ENCODE measurements at places on chromosomes 13 and 19.

GRCh38 chr19:23394511-23394910, 760 bp downstream of the ZNF91 start:
- no peak for DNase-seq

DNA sequence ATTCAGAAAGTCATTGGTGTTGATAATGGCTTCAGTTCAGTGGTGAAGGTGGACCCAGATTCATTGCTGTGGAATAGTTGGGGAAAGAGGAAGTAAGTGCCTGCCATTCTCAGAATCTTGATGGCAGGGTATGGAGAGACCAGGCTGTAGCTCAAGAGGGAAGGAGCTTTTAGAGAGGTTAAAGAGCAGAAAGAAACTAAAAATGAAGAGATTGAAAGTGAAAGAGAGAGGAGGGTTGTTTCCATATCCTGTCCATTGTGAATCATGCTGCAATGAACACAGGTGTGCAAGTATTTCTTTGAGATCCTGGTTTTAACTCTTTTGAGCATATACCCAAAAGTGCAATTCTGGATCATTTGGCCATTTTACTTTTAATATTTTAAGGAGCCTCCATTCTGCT, 12.5 kb downstream of the GJB6 start:
- DNase-seq: no peak

DNA sequence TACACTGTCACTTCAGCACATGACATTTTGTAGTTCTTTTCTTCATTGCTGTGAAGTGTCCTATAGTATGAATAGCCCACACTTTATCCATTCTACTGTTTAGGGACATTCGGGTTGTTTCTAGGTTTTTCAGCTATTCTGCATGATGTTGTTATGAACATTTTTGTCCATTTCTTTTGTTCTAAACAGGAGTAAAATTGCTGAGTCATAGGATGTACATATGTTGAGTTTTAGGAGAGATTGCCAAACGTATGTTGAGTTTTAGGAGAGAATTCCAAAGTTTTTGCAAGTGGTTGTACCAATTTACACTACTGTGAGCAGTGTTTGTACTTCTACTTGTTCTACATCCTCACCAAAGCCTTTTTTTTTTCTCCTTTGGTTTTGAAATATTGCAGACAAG, 115.0 kb downstream of the MTUS2 start:
- DNase-seq: no peak

DNA sequence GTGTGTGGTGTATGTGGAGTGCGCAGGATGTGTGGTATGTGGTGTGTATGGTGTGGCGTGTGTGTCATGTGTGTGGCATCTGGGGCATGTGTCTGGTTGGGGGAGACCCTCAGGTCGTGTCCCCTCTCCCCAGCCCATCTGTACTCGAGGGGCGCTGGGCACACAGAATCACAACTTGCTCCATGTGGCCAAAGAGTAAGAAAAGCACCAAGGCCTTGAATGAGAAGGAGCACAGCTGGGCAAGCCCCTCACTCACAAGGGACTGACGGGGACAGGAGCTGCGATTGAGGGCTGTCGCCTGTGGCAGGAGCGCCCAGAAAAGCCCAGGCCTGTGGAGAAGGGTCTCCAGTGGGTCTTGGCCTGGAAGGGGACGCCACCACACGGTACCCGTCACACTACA, 62.8 kb downstream of the PEPD start:
- DNase-seq: no peak

GRCh38 chr13:99545979-99546378, 44.7 kb downstream of the TM9SF2 start:
- no peak for DNase-seq

DNA sequence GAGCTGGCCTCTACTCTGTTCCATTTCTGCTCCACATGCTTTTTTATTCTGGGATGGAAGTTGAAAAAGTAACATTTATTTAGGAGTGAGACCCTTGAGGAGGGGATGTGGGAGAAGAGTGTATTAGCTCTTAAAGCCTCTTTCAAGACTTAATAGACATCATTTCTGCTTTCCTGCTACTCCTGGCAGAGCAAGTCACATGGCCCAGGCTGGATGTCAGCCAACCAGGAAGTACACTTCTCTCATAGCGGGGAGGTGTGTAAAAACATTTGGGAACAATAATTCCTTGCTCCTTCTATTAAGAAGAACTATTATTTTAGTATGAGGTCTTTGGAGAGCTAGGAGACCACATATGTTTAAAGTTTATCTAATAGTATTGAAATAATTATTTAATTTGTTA, 40.6 kb upstream of the FAM216B start:
- no peak for DNase-seq

DNA sequence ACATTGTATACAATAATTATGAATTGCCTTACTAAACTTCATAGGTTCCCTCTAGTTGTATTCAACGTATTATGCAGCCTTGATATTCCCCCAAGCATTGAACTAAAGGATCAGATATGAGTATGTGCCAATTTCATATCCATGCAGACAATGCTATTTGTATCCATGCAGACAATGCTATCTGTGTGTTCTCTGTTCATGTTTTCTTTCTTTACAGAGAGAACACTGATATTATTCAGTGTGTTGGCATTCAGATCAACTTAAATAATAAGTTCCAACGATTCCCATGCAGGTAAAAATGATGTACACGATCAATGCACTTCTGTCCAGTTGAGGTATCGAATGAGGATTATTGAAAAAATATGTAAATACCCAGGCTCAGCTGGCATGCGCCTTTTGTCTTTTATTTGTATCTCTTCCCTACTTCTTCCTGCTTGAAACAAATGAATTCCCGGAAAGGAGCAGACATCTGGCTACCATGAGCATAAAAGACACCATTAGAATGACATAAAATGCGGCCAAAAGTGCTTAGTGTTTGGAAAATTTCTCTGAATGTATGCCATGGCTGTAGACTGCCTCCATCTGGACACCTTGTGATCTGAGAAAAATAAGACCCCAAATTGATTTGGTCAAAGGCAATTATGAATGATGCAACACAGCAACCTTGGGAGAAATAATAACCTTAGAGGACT, 731.5 kb downstream of the SLITRK1 start:
- DNase-seq: no peak

GRCh38 chr19:41910992-41911888, 17.0 kb downstream of the ERFL start:
- no peak for DNase-seq

- DNase-seq: no peak
Observed at GRCh38 chr13:24299488-24300114, 9.8 kb upstream of the C1QTNF9 start.

GRCh38 chr19:51125421-51126075, 842 bp downstream of the SIGLEC9 start:
- no peak for DNase-seq

- DNase-seq: no peak
Observed at GRCh38 chr13:35720290-35720689, 243.8 kb upstream of the MAB21L1 start.

DNA sequence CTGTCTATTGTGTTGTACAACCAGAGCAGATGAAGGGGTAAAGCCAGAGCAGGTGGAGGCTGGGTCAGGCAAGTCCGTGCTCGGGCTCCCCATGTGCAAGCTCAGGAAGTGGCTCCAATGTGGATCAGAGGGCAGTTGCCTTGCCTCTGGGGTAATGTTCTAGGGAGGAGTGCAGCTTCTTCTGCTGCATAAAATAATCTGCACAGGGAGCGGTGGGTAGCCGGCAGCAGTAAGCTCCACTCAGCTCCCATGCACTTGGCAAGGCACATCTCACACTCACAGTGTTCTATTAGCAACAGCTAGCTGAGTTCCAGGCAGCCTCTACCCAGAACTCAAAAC, 565.3 kb upstream of the SLITRK1 start:
- no peak for DNase-seq

DNA sequence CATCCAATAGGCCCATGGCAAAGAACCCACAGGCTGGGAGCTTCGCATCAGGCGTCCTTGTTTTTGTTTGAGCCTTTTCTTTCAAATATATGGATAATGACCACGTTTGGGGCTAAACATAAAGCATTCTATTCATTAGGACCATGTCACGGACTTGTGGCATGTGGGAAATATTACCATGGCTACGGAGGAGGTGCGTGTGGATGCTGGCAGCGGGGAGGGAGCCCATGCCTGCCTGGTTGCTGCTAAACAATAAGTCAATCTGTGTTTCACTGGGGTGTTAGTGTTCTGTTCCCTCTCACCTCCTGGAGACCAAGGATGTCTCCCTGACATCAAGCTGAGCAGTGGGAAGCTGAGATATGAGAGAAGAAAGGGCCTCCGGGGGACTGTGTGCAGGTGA, 121.1 kb downstream of the IRS2 start:
- no peak for DNase-seq

- DNase-seq: no peak
Observed at GRCh38 chr19:8075158-8076074, 22.9 kb downstream of the CCL25 start.

GRCh38 chr19:8206147-8207087, 2.8 kb upstream of the CERS4 start:
- no peak for DNase-seq

GRCh38 chr19:13053238-13053637, 49.4 kb downstream of the LYL1 start:
- DNase-seq: no peak

GRCh38 chr19:40466219-40466984, 399 bp upstream of the SPTBN4 start:
- peak; percentile 47 for DNase-seq

- DNase-seq: no peak
Observed at GRCh38 chr19:10871711-10872545, 575 bp downstream of the CARM1 start.

GRCh38 chr13:22369840-22370239, 699.0 kb downstream of the FGF9 start:
- DNase-seq: no peak

GRCh38 chr19:10193790-10194499, 808 bp downstream of the DNMT1 start:
- peak; percentile 0 for DNase-seq

DNA sequence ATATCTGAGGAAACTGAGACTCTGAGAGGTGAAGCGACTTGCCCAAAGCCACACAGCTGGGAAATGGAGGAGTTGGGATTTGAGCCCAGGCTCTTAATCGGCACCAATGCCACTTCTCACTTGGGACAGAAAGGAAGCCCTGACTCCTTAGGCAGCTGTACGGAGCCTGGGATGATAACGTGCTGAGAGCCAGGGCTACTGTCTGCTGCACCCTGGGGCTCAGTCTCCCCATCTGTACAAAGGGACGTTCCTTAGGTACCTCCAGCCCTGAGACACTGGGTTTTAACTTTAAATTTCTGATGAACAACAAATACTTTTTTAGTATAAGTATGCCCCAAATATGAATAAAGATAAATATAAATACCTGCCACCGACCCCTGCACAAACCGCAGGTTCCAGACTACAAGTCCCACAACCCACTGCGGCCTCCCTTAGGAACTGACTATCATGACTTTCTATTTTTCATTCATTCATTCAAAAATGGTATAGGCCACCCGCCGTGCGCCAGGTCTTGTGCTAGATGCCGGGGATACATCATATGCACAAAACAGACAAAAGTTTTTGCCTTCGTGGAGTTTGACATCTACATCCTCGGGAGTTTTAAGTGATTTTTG, 776 bp upstream of the NCLN start:
- no peak for DNase-seq

GRCh38 chr19:30916238-30916637, 433.0 kb downstream of the TSHZ3 start:
- no peak for DNase-seq

DNA sequence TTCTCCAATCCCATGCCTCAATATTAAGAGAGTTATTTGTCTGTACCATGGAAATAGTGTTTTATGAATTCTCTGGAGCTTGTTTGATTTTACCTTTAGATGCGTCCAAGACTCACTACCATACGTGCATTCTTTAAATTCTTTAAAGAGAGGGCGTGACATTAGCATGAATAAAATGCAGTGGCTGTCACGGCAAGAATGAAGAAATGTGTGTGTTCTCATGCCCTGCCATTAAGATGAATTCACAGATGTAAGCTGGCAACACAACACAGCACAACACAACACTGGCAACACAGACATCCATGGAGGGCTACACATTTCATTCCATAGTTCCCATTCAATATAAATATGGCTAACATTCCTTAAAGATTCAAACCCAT, 213.4 kb downstream of the ENOX1 start:
- no peak for DNase-seq

GRCh38 chr13:46665248-46665632, 112.3 kb downstream of the LRCH1 start:
- no peak for DNase-seq

DNA sequence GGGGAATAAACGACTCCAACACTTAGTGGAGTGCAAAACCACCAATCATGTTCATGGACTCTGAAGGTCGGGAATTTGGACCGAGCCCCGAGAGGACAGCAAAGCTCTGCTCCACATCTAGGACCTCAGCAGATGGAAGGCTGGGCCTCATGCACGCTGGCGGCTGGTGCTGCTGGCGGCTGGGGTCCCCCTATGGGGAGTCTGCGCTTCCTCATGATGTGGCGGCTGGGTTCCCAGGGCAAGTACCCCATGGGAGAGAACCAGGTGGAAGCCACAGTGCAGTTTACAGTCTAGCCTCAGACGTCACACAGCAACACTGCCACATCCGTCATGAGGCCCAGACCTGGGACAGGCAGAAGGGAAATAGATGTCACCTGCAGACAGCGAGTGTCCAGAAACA, 13.2 kb downstream of the PEPD start:
- no peak for DNase-seq

DNA sequence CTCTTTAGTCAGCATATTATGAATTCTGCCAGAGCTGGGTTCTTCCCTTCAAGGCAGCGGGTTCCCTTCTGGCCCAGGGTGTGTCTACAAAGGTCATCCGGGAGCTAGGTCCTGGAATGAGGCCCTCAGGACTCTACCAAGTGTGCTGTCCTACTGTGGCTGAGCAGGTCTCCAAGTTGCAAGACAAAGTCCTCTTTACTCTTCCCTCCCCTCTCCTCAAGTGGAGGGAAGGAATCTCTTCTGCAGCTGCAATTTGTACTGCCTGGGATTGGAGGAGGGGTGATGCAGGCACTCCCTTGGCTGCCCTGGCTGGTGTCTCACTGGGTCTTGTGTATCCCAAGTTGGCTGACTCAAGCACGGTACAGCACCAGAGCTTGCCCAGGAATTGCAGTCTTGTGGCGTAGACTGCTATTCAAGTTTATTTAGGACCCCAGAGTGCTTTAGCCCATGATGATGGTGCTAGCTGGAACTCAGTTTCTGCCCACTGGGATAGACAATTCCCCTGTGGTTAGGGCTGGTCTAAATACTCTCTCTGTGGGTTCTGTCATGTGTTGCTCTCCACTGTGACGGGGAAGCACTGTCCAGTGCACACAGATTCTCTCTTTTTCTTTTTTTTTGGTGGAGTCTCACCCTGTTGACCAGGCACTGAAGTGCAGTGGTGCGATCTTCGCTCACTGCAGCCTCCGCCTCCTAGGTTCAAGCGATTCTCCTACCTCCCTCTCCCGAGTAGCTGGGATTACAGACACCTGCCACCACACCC, 28.5 kb downstream of the RFC3 start:
- no peak for DNase-seq

- no peak for DNase-seq
Observed at GRCh38 chr13:51797664-51798488, 6.1 kb downstream of the DHRS12 start.
